T-helper 17 cell (primary cell): ENCODE measurements at places on chromosomes 5 and 9.

- no peak overlapping the region for H3K4me3 ChIP-seq
- H3K36me3 ChIP-seq = no peaks in the 10 kb centered on the region
- peaks cover 11% of the 10 kb centered on the region for H3K4me1 ChIP-seq
These were observed 12.9 kb downstream of the IER5L start for GRCh38 chr9:129165198-129165597.

- H3K4me1 ChIP-seq = no peaks in the 10 kb centered on the region
- no peak overlapping the region for H3K27ac ChIP-seq
- H3K4me3 ChIP-seq = no peak overlapping the region
- peaks cover 4% of the 10 kb centered on the region for H3K27me3 ChIP-seq
- DNase-seq = no peak
These were observed 271.5 kb downstream of the CCDC171 start for GRCh38 chr9:15824310-15824709.

DNA sequence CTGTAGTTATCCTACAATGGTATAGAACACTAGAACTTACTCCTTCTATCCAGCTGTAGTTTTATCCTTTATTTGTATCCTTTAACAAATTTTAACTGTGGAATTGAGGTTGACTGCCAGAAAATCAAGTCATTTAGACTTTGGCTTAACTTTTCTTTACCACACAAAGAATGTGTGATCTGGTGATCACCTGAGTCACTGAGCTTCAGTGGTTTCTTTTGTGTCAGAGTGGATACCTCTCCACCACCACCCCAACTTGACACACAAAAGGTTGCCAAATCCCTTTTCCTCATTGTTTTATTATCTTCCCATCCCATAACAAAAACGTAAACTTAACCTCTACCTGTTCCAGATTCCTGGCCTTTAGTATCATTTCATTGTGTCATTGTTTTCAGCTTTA lies 5.5 kb downstream of the OTULIN start:
- peak overlapping the region; percentile 31 for H3K4me3 ChIP-seq
- H3K27ac ChIP-seq = peak overlapping the region; percentile 98
- no peak for DNase-seq
- H3K4me1 ChIP-seq = peaks cover 71% of the 10 kb centered on the region
- H3K27me3 ChIP-seq = no peaks in the 10 kb centered on the region

DNA sequence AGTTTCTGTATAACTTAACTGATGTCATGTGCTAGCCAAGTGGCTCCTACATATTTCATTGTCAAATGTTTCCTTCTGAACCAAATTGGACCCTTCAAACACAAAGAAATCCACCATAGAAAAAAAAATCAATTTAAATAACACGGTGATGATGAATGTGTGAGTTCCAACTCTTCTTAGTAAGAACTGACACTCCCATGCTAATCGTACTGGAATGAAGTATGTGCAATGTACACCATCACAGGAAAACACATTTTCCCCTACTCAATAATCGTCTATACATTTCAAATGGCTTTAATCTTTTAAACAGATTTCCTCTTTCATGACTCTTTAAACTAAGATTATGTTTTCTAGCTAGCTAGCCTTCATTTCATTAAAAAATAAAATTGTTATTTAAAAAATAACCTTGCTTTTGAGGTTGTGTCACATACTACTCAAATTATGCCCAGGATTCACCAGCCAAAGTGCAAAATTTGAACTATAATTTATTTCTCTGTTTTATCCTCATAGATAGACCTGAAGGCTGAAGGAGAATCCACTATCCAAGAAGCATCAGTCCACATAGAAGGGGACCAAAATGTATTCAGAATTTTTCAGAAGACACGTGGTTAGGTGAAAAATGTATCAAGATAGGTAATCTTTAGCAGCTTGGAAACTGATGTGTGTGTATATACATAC lies 131.0 kb upstream of the ITGA1 start:
- H3K4me3 ChIP-seq = no peak overlapping the region
- peaks cover 25% of the 10 kb centered on the region for H3K27me3 ChIP-seq
- H3K36me3 ChIP-seq = peaks cover 2% of the 10 kb centered on the region
- H3K4me1 ChIP-seq = no peaks in the 10 kb centered on the region

- no peaks in the 10 kb centered on the region for H3K36me3 ChIP-seq
- no peak overlapping the region for H3K4me3 ChIP-seq
- H3K4me1 ChIP-seq = no peaks in the 10 kb centered on the region
- no peak overlapping the region for H3K27ac ChIP-seq
- DNase-seq = no peak
These were observed 40.2 kb downstream of the SLC1A3 start for GRCh38 chr5:36646507-36647023.

DNA sequence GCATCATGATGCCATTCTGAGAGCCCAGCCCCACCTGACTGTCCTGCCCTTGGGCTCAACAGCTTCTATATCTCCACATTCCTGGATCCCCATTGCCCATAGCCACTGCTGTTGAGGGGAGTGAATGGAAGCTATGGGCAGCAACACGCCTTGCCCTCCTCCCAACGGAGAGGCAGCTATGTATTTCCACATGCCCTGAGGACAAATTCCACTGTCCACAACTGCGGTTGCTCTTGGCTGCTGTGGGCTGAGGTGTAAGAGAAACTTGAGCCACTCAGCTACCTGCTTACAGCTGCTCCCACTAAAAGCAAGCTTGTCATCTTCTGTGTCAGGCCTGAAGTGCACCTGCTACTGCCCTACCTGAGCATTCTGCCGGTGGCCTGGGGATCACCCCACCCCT lies 222.9 kb downstream of the PSAT1 start:
- no peak overlapping the region for H3K4me3 ChIP-seq
- no peak for DNase-seq
- H3K4me1 ChIP-seq = no peaks in the 10 kb centered on the region

DNA sequence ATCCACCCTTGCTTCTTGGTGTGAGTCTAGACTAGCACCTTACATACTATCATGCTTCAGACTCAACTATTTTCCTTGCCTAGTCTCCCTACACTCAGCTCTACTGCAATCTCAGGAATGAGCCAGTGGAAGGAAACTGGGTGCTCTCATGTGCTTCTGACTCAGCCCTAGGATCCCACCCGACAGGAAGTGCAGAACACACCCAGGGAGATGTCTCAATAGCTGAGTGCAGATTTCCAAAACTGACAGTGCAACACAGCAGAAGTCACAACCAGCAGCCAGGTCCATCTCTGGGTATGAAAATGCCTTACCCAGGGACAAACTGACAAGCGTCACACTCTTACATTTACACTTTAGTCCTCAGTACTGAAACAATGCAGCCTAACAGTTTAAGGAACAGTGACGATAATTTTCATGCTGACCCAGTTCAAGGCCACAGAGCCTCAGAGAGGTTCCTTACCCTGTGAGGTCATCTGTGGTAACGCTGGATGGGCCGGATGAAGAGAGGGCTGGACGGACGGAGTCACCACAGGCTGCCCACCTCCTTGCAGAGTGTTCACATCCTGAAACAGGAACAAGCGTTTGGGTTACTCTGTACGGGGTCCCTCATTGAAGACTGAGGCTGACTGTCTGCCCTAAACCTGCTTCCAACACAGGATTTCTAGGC lies 33.0 kb downstream of the FKBP15 start:
- H3K4me1 ChIP-seq = peaks cover 9% of the 10 kb centered on the region
- no peak overlapping the region for H3K4me3 ChIP-seq
- no peak for DNase-seq
- H3K27ac ChIP-seq = no peak overlapping the region
- H3K36me3 ChIP-seq = peaks cover 9% of the 10 kb centered on the region
